Activated T-cell treated with anti-CD3 and anti-CD28 coated beads for 4 hours (primary cell): ENCODE measurements at places on chromosomes 6 and 20.

GRCh38 chr6:70314296-70314695 lies 11.4 kb upstream of the COL9A1 start:
- no peak for DNase-seq

GRCh38 chr20:15616626-15617025 lies 956.6 kb downstream of the KIF16B start:
- DNase-seq = no peak

GRCh38 chr20:57893366-57893999 lies 183.7 kb upstream of the PMEPA1 start:
- DNase-seq = no peak

GRCh38 chr6:98324446-98324845 lies 509.9 kb upstream of the POU3F2 start:
- no peak for DNase-seq

- DNase-seq = no peak
Observed at GRCh38 chr6:12363651-12364381, 73.7 kb downstream of the EDN1 start.

GRCh38 chr20:53592992-53593465 lies 610 bp downstream of the ZNF217 start:
- DNase-seq = no peak

DNA sequence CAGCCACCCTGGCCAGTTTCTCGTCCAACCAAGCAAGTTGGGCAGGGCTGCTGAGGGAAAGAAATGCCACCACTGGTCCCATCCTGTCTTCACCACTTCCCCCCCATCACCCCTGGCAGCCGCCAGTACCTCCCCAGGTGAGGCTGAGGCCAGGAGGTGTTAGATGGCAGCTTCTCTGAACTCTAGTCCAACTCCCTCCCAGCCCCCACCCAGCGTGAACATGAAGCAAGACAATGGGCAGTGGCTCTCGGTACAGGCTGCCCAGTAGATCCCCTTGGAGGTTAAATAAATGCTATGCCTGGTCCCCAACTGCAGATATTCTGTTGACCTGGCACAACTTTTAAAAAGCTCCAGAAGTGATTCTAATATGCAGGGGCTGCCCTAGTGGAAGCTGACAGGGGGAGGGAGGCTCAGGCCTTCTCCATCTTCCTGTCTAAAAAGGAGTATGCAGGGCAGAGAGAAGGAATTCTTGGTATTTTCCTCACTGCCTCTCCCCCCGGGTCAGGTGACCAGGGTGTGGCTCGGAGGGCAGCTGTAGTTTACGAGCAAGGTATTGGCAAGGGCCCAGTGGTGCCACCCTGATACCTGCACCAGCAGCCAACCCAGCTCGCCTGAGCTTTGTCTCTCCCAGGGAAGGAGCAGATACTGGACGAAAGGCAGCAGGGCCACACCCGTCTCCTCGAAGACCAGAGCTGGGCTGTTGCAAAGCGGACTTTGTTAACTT lies 25.7 kb downstream of the KCNK5 start:
- DNase-seq = no peak

DNA sequence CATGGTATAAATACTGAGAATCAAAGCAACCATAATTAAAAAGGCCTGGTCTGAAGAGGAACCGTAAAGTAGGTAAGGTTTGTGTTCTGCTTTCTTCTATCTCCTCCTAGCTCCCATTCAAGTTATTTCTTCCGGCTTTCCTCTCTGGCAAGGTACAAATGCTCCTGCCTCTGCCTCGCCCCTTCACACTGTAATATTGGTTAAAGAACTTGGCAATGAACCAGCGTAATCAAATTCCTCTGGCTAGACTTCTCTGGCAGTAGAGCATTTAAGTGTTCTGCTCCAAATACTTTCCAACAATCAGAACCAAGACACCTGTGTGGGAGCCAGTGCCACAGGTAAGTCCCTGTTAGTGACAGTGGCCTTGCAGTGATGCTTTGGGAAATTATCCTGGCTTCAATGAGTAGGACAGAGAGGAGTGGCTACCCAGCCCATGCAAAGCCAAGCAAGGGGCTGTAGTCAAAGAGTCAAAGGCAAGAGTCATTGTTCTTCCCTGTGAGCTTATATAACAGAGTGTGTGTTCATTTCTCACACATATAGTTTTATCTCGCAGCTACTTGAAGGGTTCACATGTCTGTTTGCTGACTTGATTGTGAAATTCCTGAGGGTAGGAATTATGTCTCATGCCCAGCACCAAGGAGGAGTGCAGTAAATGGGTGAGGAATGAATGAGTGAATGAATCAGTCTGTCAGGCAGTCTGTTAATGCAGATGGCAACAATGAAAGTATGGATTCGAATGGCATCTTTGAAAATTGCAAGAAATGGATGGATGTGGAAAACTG lies 329.3 kb downstream of the NRN1 start:
- DNase-seq = no peak

- no peak for DNase-seq
Observed at GRCh38 chr20:24935140-24935539, 13.9 kb upstream of the CST7 start.

GRCh38 chr6:110852773-110853172 lies 21.8 kb upstream of the AMD1 start:
- no peak for DNase-seq

- DNase-seq = no peak
Observed at GRCh38 chr6:166774770-166775169, 147.7 kb upstream of the RPS6KA2 start.

GRCh38 chr6:45678285-45678607 lies 300.5 kb upstream of the SUPT3H start:
- DNase-seq = no peak
